ENCODE measurements at places on chromosomes 11 and 22. TPM values are rescaled to one million over a fixed set of nuclear protein-coding genes. Genes with fewer than 3 reads are reported as not detected.

Gene THY1
- 3.3 TPM for total RNA-seq

DNA sequence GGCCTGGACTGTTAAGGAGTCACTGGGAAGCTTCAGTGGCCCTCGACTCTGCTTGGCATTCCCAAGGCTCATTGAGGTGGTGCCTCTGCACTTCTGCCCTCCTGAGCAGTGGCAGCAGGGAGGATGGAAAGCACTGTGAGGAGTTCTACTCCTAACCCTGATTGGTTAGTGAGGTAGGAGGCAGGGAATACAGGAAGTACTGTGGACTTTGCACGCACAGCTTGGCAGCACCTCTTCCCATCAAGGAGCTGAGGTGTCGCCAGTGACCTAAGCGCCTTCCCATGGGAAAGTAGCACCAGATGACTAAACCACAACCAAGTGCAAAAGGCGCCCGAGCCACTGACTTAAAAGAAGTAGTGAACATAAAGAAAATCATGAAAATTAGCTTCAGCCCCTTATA lies 152.5 kb upstream of the CADM1 start:
- DNase-seq: no peak

- no peak for DNase-seq
These were observed 734 bp downstream of the PPP1R14B start for GRCh38 chr11:64245797-64246620.

DNA sequence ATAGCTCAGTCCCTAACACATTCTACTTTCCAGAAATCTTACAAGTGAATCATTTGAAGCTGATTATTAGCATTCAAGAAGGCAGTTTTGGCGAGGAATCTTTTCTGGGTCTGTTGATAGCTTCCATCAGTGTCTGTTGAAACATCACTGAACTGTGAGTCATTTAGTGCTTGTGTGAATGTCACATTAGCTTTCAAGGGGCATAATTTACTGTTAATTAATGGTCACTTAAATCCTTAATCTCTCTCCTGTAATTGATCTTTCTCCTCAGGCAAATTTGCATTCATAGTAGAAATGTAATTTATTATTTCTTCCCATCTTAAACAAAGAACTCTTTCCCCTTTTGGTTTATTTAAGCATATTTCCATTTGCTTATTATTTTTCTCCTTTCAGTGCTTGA lies 2.6 kb downstream of the HTR3B start:
- DNase-seq: no peak

Gene CFAP300
- 4.0 TPM for total RNA-seq

Gene CYTH4
- 4.7 TPM for total RNA-seq

Gene FGF4
- not detected for total RNA-seq
